CD4-positive, alpha-beta T cell treated with Interferon gamma for 1 hour (primary cell): ENCODE measurements at places on chromosomes 4 and X.

- no peak for DNase-seq
Measured at GRCh38 chrX:3124031-3124430, 82.8 kb downstream of the ARSF start.

GRCh38 chr4:66558651-66559050 is 888.4 kb upstream of the EPHA5 start:
- DNase-seq: no peak

DNA sequence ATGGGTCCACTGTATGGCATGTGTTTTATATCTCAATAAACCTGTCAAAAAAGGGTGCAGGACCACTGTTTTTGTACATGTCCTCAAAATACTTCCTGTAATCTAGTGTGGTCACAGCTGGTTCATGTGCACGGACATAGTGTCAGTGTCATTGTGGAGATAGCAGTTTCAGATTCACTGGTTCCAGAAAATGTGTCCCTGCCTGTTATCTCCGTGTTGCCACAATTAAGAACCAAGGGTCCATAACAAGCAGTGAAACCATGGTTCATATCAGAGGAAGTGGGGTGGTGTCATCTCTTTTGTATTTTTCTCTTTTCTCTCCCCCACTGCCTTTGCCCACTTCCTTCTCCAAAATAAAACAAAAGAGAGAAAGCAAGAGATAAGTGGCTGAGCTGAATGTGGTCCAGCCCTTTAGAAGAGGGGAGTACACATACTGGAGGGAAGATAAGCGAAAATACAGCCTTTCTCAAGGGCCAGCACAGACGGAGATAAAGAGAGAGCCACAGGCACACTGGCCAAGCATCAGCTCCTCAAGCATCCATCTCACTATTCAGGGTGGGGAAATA is 51.2 kb downstream of the TBL1X start:
- no peak for DNase-seq

GRCh38 chr4:74590476-74590875 is 145.5 kb downstream of the AREG start:
- no peak for DNase-seq

DNA sequence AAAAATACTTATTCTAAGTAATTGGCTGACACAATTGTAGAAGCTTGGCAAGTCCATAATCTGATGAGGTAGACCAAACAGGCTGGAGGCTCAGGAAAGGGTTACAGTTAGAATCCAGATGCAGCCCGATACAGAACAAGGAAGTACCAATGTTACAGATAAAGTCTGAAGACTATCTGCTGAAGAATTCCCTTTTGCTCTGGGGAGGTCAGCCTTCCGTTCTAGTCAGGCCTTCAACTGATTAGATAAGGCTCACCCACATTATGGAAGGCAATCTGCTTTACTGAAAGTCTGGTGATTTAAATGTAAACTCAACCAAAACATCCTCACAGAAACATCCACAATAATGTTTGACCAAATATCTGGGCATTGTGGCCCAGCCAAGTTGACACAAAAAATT is 7.4 kb upstream of the DYNLT3 start:
- DNase-seq: no peak

DNA sequence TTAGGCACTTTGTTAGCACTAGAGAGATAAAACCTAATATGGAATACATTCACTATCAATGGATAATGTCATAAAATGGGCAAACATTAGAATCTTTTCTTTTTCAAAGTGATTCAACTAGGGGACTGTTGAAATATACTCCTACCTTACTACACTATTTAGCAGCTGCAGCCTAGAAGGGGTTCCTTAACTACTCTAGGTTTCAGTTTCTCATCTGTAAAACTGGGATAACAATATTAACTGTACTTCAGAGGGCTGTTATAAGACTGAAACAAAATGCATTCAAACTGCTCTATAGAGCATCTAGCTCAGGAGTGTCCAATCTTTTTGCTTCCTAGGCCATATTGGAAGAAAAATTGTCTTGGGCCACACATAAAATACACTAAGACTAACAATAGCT is 147.4 kb downstream of the CDS1 start:
- DNase-seq: no peak

- DNase-seq: no peak
Measured at GRCh38 chr4:145639186-145639698, 20.1 kb downstream of the MMAA start.

DNA sequence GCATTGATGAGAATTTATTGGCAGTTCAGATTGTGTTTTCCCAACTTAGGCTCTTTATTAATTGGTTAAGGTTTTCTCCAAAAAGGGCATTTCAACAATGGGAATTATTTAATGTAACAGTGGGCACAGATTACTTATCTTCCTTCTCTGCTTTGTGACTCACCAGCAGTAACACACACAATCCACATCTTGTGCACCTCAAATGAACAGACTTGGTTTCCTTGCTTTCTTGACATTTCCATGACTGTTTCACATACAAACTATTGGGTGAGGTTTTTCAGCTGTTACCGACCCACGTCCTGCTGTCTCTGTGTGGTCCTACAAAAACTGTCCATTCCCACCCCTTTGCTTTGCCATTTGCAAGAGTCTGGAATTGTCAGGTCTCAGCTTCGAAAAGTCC is 38.1 kb downstream of the CCNI start:
- no peak for DNase-seq

- no peak for DNase-seq
Measured at GRCh38 chr4:186808630-186809018, 85.0 kb upstream of the FAT1 start.

- DNase-seq: no peak
Measured at GRCh38 chr4:16055471-16055870, 28.4 kb downstream of the PROM1 start.

DNA sequence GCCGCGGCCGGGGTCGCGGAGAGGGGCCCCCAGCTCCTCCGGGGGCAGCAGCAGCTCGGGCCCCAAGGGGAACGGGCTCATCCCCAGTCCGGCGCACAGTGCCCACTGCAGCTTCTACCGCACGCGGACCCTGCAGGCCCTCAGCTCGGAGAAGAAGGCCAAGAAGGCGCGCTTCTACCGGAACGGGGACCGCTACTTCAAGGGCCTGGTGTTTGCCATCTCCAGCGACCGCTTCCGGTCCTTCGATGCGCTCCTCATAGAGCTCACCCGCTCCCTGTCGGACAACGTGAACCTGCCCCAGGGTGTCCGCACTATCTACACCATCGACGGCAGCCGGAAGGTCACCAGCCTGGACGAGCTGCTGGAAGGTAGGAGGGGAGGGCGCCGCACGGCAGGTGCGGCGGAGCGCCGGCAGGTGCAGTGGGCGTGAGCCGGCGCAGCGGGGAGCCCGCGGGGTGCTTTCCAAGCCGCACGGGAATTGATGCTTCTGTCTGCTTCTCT is 886 bp downstream of the DCLK2 start:
- DNase-seq: peak; percentile 18

GRCh38 chr4:71229477-71230270 is 109.1 kb upstream of the SLC4A4 start:
- no peak for DNase-seq
